ENCODE measurements at places on chromosomes 4 and X. TPM values are rescaled to one million over a fixed set of nuclear protein-coding genes. Genes with fewer than 3 reads are reported as not detected.

NAT8L gene
- total RNA-seq = under 0.01 TPM

CXCL8 gene
- total RNA-seq = 991 TPM

CD40LG gene
- not detected for total RNA-seq

CPE gene
- total RNA-seq = 294 TPM

CXCR3 gene
- total RNA-seq = not detected

SPON2 gene
- 18.9 TPM for total RNA-seq

SNX25 gene
- 52.0 TPM for total RNA-seq

HPF1 gene
- total RNA-seq = 24.0 TPM

KLHL34 gene
- under 0.01 TPM for total RNA-seq

ERCC6L gene
- 11.3 TPM for total RNA-seq

STPG2 gene
- total RNA-seq = 0.56 TPM

SPOCK3 gene
- total RNA-seq = 2.0 TPM

LINC00632 gene
- total RNA-seq = 5.2 TPM

MXRA5 gene
- total RNA-seq = 7.0 TPM

NOX1 gene
- not detected for total RNA-seq

NXF2 gene
- not detected for total RNA-seq

KLHL2 gene
- total RNA-seq = 19.7 TPM

C4orf50 gene
- under 0.01 TPM for total RNA-seq

SH2D1A gene
- total RNA-seq = not detected

NEUROG2 gene
- total RNA-seq = not detected

GYPE gene
- 0.56 TPM for total RNA-seq

CAPN6 gene
- under 0.01 TPM for total RNA-seq

ARMCX6 gene
- total RNA-seq = 26.8 TPM

GPR119 gene
- not detected for total RNA-seq

ACE2 gene
- 1.1 TPM for total RNA-seq

DCAF12L2 gene
- total RNA-seq = under 0.01 TPM

SORCS2 gene
- total RNA-seq = 0.19 TPM

GLOD5 gene
- total RNA-seq = not detected

GRIPAP1 gene
- 28.2 TPM for total RNA-seq

MTMR1 gene
- 28.0 TPM for total RNA-seq

PABPC1L2A gene
- not detected for total RNA-seq

BBS12 gene
- 7.6 TPM for total RNA-seq

XAGE1A gene
- total RNA-seq = not detected

ADGRL3 gene
- 14.1 TPM for total RNA-seq

ATP8A1 gene
- total RNA-seq = 0.19 TPM

IL21 gene
- not detected for total RNA-seq

DDX60 gene
- 26.2 TPM for total RNA-seq

DUSP9 gene
- under 0.01 TPM for total RNA-seq

MAP7D2 gene
- 0.56 TPM for total RNA-seq

PNMA3 gene
- total RNA-seq = 0.28 TPM

NHSL2 gene
- total RNA-seq = 0.77 TPM

PAGE2 gene
- total RNA-seq = not detected

FTSJ1 gene
- total RNA-seq = 48.5 TPM

STBD1 gene
- 8.8 TPM for total RNA-seq

SPANXN3 gene
- not detected for total RNA-seq

DOK7 gene
- under 0.01 TPM for total RNA-seq

ANK2 gene
- total RNA-seq = 50.2 TPM

All from regular cardiac myocyte (primary cell).